ENCODE measurements at places on chromosomes 11 and 22.

DNA sequence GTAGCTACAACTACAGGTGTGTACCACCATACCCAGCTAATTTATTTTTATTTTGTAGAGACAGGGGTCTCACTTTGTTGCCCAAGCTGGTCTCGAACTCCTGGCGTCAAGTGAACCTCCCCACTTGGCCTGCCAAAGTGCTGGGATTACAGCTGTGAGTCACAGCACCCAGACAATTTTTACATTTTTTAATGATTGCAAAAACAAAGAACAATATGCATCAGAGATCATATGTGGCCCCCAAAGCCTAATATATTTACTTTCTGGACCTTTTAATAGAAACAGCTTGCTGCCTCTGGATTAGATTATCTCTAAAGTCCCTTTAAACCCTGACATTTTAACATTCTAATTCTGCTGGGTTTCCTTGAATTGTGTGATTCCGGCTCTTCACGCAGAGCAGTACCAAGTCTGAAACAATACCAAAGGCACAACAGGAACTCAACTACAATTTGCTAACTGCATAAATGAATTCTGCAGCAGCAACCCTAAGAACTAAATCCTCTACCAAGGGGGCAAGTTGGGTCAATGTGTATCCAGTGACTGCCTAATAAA, 25.0 kb downstream of the RAB30 start:
- DNase-seq = no peak

- no peak for DNase-seq
Observed at GRCh38 chr11:76124905-76125770, 81.2 kb downstream of the WNT11 start.

DNA sequence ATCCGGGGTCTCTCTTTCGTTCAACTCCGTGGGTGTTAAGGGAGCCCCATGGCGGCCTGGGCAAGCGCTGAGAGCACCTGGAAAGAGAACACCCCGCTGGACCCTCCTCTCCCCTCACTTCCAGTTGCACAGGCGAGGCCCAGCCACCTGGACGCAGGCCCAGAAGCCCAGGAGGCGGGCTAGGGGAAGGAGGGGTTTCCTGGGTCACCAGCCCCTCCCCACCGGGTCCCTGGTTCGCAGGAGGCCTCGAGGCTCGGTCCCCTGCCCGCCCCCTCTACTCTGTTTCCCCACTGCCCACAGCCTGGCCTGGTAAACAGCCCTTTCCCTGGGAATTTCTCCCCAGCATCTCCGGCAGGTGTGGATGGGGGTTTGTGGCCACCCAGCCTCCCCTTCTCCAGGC, 8.5 kb upstream of the NFAM1 start:
- DNase-seq = no peak

DNA sequence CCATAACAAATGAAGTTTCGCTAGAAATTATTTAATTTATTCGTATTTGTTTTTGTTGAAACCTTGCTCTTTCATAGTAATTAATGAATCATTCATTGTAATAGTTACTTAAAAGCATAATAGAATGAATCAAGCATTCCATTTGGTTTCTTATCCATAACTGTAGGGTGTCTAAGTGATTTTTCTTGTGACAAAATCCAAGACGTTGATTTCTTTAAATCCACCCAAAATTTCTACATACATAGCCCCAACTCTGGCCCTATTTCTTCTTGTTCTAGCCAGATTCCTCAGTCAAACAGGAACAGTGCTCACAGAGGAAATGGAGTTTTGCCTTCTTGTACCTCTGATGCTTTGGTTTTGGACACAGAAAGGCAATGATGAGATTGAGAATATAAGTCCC, 25.5 kb downstream of the UBASH3B start:
- no peak for DNase-seq

DNA sequence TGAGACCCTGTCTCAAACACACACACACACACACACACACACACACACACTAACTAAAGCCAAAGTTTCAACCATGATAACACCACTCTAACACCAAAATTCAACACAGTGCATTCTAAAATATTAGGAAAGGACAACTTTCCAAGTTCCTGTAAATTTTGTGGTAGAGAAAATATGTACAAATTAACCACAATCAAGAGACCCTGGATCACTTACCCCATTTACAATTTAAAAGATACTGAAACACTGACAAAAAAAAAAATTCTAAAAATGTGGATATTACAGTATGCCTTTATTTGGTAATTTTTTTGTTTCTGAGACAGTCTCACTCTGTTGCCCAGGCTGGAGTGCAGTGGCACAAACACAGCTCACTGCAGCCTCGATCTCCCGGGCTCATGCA, 9.7 kb downstream of the MRTFA start:
- DNase-seq = no peak

- no peak for DNase-seq
Observed at GRCh38 chr11:61617515-61617914, 36.6 kb upstream of the SYT7 start.

- DNase-seq = no peak
Observed at GRCh38 chr11:84103096-84103495, 816.9 kb upstream of the CCDC90B start.

GRCh38 chr11:14073849-14074476, 111.4 kb downstream of the SPON1 start:
- DNase-seq = no peak

DNA sequence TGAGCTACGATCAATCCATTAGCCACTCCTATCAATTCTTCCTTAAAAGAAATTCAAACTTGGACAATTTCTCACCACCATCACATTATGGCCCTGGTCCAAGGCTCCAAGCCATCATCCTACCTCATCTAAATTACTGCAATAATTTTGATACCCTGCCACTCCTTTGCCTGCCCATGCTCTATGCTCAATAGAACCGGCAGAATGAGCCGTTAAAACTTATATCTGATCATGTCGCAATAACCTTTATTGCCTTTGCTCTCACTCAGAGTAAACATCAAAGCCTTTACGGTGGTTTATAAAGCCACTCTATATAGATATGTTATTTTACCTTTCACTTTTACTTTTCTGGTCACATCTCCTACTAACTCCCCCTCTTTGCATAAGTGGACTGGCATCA, 2392.1 kb upstream of the RAG2 start:
- no peak for DNase-seq

GRCh38 chr11:126197277-126197939, 14.0 kb downstream of the RPUSD4 start:
- no peak for DNase-seq

DNA sequence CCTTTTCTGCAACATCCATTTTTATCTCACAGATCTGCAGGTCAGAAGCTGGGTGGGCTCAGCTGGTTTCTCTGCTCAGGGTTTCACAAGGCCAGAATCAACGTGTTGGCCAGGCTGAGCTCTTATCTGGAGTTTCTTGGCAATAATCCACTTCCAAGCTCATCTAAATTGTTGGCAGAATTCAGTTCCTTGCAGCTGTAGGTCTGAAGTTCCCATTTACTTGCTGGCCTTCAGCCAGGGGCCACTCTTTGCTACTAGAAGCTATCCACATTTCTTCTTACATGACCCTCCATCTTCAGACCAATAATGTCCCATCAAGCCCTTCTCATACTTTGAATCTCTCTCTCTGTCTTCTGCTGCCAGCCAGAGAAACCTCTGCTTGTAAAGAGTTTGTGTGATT, 103.5 kb downstream of the WNT11 start:
- no peak for DNase-seq

GRCh38 chr22:42070517-42071422, at the start of gene NAGA:
Gene NAGA, minus strand, starts transcription at chr22:42070812. Its CDS starts 515 bp downstream, at chr22:42070297.
- peak; percentile 91 for DNase-seq

DNA sequence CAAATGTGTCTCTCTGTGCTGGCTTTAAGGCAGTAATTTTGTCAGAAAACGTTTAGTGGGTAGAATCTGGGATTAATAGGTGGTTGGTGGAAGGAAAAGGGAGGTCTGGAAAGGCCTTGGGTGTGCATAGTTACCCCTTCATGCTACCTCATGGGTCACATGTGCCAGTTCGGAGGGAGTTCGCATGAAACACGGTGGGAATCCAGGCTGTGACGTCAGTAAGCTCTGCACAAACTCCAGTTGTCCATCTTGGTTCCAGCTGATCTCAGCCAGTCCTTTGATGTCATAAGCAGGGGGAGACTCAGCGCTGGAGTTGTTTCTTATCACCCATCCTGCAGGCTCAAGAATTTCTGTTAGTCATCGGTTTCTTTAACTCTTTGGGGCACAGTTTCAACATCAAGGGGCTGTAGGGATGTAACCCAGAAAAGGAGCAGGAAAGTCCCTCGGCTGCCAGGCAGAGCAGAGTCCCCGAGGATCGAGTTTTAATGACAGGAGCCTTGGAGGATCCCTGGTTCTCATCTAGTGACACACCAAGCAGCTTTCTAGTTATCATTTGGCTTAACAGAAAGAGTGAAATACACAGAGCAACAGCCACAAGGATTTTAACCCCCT, 28.9 kb downstream of the MOV10L1 start:
- no peak for DNase-seq

GRCh38 chr11:122275508-122275907, 159.5 kb upstream of the BLID start:
- no peak for DNase-seq

DNA sequence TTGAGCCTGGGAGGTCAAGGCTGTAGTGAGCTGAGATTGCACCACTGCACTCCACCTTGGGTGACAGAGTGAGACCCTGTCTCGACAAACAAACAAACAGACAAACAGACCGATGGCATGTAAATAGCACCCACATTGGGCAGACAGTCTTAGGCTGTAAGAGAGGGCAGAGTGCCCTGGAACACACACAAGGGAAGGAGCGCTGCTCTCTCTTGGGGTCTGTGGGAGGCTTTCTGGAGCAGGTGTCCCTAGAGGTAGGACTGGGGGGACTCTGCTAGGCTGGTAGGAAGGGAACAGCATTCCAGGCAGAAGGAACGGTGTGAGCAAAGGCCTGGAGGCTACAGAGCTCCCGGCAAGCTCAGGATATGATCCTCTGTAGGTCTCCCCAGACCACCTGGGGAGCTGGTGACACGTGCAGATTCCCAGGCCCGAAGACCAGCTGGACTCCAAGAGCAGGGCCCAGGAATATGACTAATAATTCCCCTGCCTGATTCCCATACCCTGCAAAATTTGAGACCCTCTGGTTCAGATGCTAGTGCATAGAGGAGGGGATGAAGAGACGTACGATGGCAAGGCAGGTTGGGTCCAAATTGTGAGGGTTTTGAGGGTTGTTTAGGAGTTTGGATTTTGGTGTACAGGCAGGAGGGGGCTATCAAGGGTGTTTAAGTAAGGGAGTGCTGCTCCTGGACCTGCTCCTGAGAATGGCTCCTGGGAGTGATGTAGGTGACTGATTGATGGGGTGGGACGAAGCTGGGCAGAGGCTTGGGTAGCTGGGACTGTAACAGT, 11.6 kb downstream of the SMIM38 start:
- no peak for DNase-seq

GRCh38 chr11:76890329-76890728, 29.6 kb downstream of the ACER3 start:
- no peak for DNase-seq

DNA sequence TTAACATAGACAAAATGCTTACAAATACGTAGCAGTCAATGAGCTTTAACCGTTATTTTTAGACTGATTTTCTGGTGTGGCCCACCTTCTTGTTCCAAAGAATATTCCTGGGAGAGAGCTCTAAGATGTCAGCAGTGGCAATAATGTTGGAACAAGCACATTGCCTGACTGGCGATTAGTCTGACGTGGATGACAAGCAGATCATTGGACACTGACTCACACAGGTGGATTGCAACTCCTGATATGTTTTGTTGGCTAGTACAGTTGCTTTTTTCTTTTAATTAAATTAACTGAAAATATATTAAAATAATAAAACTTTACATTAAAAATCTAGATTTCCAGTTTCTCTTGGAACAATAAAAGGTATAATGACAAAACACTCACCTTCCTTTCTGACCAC, 78.0 kb downstream of the TENM4 start:
- no peak for DNase-seq

GRCh38 chr22:43346521-43346929, 3.4 kb upstream of the SCUBE1 start:
- no peak for DNase-seq

- DNase-seq = no peak
Observed at GRCh38 chr11:57360991-57361390, 20.0 kb downstream of the PRG3 start.

DNA sequence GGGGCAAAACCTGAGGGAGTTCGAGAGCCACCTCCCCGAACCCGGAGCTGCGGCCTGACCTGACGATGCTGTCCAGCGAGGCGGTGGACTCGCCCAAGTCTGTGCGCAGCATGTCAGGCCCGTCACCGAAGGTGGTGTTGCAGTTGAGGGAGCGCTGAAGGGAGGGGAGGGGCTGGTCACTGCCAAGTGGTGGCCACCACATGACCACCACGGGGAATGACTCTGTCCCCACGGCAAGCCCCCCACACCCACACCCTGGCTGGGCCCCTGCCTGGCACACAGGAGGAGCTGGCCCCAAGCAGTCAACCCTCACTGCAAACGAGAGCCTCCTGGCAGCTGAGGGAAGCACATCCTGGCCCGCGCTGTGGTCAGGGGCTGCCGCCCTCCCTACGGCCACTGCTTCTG, 30.8 kb downstream of the TRMU start:
- DNase-seq = no peak

DNA sequence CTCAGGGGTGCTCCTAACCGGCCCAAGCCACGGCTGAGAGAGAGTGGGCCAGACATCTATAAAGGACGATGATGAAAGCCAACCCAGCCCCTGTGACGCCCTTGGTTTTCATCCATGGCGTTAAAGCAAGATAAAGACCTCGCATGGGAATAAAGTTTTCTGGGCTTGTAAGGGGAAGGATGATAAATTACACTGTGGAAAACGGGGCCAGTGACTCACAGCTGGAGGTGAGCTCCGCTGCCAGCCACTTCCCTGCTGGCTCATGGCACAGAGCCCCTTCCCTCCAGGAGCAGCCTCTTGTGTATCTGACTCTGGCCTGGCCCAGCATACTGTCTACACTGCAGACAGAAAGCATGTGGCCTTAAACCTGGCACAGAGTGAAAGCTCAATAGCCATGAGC, 503.2 kb upstream of the B3GAT1 start:
- DNase-seq = no peak

DNA sequence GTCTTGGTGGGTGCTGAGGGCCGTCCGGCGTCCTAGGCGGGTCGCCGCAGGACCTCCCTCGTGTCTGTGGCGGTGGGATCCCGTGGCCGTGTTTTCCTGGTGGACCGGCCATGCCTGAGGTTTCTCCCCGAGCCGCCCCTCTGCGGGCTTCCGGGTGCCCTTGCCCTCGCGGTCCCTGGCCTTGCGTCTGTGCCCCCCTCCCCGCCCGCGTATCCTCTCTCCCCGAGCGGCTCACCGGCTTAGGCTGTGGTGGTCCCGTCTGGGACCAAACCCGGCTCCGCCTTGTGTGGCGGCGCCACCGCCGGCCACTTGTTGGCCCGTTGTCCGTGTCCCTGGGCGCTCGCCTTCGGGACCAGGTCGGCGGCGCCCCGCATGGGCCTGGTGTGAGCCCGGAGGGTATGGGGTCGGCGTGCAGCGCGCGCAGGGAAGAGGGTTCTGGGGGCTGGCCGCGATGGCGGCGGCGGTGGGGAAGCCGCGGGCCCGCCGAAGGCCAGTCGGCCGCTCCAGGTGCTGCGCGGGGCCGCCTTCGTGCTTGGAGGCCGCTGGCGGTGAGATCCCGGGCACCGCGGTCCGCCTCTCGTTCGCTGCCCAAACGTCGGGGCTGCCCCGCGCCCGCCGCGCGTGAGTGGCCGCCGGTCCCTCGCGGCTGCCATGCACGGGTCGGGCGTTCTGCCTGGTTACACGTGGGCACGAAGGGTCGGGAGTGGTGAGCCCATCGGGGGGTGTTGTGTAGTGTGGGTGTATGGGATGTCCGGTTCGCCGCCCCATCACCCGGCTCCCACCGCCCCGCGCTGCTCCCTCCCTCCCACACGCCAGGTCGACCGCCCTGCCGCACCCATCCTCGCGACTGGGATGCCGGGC, 3899.1 kb upstream of the OR11H1 start:
- DNase-seq = no peak
